ENCODE measurements at places on chromosomes 2 and 18.

- peak; percentile 4 for DNase-seq
Measured at GRCh38 chr18:59743566-59743965, 46.3 kb upstream of the CCBE1 start.

DNA sequence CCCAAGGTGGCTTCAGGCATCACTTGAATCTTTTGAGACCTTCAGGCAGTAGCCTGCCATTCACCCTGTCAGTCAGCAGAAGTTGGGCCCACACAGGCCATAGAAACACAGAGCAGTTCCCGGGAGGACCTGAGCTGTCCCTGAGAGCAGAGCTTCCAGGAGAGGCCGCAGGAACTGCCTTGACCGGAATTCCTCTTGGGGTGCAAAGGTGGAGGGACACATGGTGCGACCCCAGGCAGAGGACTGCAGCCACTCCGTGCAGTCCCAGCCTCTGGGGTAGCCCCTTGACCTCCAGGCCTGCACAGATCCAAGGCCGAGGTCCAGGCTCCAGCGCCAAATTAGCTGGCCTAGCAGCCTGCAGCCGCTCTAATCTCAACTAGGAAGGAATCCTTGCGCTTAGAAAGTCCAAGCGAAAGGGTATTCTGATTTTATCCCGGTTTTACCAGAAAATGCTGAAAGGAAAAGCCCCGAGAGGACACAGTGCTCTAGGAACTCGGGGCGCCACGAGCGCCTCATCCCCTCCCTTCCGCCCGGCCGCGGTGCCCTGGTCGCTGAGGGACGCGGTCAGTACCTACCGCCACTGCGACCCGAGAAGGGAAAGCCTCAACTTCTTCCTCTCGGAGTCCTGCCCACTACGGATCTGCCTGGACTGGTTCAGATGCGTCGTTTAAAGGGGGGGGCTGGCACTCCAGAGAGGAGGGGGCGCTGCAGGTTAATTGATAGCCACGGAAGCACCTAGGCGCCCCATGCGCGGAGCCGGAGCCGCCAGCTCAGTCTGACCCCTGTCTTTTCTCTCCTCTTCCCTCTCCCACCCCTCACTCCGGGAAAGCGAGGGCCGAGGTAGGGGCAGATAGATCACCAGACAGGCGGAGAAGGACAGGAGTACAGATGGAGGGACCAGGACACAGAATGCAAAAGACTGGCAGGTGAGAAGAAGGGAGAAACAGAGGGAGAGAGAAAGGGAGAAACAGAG is 5.4 kb downstream of the SIX2 start:
- DNase-seq = no peak

DNA sequence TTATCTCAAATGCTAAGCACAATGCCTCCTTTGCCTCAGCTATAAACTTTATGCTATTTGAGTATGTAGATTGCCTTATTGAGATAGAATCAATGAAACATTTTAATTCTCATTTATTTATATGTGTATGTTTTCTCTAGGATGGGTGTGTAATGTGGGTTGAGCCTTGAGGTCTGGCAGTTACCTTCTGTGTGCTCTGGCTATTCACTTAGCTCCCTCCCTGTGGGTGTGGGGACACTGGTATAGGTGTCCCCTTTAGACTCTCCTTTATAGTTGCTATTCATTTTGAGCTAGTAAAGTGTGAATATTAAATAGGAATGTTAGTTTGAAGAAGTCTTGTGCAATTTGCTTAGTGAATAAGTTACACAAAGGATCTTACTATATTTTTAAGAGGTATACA is 1.8 kb downstream of the SLC9A4 start:
- DNase-seq = no peak

GRCh38 chr18:69383186-69383585 is 17.5 kb upstream of the DOK6 start:
- DNase-seq = no peak

- no peak for DNase-seq
Measured at GRCh38 chr2:21646345-21646744, 522.6 kb downstream of the TDRD15 start.

- no peak for DNase-seq
Measured at GRCh38 chr2:232772531-232772930, 3.8 kb downstream of the KCNJ13 start.

GRCh38 chr2:148955798-148956197 is 80.8 kb downstream of the KIF5C start:
- no peak for DNase-seq

DNA sequence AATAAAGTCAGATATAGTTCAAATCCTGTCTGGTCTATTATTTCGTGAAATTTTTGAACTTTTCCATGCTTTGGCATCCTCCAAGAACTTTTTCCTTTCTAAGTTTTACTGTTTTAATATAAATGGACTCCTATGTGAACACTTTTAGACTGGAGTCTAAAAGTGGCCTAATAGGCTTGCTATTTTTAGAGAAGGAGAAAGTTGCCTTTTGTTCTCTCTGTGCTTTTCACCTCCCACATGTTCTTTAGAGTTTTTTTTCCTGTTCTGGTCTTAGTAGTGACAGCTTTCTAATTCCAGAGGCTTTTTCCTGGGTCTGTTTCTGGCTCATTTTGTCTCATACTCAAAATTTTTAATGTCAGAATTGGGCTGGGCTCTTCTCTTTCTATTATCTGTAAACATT is 72.2 kb downstream of the ADAM23 start:
- DNase-seq = no peak

DNA sequence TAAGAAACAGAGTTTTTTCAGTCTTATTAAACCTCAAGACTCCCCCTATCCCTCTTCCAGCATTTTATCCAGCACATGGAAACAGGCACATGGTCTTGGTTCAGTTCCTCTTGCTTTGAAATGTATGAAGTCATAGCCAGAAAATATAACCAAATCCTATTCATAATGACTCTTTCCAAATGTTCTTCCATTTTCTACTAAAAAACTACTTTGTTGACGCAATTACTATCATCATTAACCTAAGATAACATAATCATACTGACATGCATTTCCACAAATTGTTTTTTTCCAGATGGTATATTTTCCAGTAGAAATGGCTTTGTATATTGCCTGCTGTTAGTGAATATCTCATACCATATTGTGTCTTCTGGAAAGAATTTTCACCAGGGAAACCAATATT is 261.3 kb downstream of the PID1 start:
- no peak for DNase-seq

DNA sequence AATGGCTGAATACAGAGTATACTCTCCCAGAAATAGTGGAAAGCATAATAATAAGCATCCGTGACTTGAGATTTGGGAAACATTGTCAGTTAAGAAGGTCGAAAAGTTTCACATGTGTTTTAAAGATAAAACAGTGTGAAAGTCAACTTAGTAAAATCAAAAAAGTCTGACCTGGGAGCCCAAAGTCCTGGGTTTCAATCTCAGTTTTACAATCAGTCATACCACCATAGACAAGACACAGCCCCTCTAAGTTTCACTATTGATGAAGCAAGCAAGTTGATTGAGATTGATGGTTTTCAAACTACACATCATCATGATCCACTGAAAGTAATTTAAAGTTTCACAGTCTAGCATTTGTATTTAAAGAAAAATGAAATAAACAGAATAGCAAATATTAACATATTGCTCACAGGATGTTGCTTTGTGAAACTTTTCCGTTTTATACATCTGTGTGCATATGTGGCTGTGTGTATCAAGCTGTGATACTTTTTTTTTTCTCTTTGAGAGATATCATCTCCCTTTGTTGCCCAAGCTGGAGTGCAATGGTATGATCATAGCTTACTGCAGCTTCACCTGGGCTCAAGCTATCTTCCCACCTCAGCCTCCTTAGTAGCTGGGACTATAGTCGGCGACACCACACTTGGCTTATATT is 71.1 kb downstream of the PIK3C3 start:
- no peak for DNase-seq

- no peak for DNase-seq
Measured at GRCh38 chr18:74248595-74248994, 43.2 kb downstream of the CYB5A start.

DNA sequence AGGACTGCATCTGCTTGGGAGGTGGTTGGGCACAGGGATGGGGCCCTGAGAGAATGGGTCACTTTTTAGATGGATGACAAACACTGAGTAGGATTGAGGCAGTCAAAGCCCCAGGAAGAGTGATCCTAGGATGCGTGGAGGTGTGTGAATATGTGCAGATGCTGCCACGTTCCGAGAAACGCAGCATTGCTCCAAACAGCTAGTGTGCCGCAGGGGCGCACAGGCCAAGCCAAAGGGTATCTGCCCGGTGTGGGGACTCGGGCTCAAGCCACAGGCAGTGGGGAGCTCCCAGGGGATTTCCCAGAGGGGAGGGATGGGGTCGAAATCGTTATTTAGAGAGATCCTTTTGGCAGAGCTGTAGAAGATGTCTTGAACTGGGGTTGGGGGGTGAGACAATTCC is 274.1 kb downstream of the ALPK2 start:
- no peak for DNase-seq

GRCh38 chr2:120589771-120590608 is 145.7 kb upstream of the GLI2 start:
- peak; percentile 94 for DNase-seq

- DNase-seq = no peak
Measured at GRCh38 chr2:99451280-99451679, 38.5 kb downstream of the REV1 start.

GRCh38 chr2:870426-870825 is 80.2 kb upstream of the SNTG2 start:
- DNase-seq = no peak

DNA sequence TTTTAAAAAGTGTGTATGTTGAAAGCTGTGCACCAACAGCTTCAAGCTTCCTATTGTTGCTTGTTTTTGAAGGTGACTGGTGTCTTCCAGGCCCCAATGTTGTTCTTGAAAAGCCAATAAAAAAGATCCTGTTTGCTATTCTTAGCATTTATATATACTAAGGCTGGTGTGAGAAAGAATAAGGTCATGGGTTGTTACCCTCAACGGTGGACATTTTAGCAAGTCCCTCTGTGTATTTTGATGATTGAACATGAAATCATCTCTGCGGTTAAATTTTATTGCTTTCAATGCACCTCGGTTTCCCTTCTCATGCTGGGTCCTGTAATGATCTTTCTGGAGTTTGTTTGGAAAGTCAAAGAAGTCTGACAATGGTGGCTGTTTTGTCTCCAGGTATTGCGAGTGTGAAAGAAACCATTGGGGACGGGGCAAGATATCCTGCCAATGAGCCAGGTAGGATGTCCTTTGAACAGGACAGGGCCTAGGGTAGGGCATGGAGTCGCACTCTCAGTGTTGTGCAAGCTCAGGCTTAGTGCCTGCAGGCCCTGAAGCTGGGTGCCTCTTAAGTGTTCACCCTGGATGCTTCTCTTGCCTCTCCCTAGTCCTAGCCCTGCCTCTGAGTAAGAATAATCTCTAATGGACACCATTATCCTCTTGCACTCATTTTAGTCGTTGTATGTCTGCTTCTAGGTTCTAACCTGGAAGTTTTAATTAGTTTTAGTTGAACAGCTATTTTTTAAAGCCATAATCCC is 16.0 kb upstream of the KLF7 start:
- DNase-seq = no peak

- DNase-seq = no peak
Measured at GRCh38 chr2:221845021-221845365, 272.9 kb upstream of the EPHA4 start.

DNA sequence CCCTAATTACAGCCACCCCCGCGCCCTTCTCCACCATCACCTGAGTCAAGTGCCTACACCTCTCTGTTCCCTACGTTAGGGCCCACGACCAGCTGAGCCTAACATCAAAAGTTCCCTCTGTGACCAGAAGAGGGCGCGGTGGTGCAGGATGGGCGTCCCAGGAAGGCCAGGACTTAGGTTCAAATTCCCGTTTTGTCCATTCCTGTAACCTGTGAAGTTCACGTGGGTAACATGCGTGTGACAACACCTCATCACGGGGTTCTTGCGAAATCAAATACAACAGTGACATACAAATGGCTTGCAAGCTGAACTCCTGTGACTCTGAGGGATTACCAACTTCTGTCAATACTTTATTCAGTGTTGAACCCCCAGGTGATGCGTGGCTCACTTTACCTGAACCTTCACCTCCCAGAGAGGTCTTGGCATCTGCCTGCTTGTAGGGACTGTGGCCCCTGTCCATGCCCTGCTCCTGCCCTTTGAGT is 207.9 kb downstream of the ARL4C start:
- peak; percentile 51 for DNase-seq

DNA sequence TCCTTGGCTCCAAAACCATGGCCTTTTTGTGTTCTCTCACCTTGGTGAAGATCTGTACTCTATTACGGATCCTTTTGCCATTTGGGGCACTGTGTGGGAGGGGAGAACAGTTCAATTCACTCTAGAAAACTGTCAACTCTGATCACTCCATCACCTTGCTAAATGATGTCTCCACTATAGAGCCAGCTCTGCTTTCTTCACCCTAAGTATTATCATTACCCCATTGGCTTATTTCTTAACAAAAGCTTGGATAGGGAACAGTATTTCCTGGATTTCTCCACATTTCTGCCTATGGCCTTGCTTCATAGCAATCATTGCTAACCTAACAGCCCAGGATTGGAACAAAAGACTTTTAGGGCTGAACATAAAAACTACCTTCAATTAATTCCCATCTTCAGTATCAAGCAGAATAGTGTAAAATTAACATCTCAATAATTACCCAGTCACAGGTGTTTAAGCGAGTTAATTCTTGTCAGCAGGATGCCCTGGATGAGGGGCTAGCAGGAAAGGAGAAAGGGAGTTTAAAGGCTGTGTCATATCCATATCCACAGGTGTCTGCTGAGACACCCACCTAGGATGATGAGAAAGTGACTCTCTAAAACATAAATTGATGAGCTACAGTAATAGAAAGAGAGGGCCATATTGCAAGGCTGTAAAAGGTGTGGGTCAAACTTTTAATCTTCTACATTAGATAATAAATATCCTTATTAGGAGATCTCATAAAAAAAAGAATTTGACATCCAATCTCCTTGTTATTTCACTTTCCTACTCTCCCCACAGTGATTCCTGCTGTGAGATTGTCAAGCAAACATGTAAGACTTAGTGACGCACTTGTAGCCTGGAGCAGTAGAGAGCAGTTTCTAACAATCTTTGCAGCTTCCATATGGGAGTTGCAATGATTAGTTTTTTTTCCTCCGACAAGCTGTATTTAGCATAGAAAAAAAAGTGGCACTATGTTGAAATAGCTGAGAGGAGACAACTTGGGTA is 589.5 kb upstream of the NXPH2 start:
- no peak for DNase-seq

- DNase-seq = no peak
Measured at GRCh38 chr2:101900375-101900774, 91.4 kb upstream of the IL1R2 start.

- DNase-seq = no peak
Measured at GRCh38 chr2:197071790-197072436, 145.4 kb upstream of the PGAP1 start.

DNA sequence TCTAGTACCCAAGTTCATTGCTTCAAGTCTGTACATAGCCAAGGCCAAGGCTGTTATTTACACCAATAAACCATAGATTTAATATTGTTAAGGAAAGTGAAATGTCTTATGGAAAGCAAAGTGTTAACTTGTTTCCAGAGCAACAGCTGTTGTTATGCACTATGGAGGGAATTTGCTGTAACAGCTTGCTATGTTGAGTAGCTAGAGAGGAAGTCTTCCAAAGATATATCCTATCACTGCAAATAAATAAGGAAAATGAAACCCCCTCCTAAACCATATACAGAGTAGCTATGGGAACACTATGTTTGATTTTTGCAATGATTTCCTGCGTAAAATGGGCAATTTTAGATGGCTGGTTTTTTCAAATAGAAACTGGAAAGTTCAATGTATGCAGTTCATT is 21.1 kb downstream of the TMEM182 start:
- DNase-seq = no peak

Data from brain microvascular endothelial cell (primary cell).